Activated T-helper 2 cell treated with anti-CD3 and anti-CD28 coated beads, Interferon-gamma antibody, Interleukin-2, Interleukin-4, amounts not matched to agents 10 μg/mL and 5 μg/mL and 100 μg/mL, durations not matched to agents 14 hours and 24 hours and 36 hours (primary cell): ENCODE measurements at places on chromosomes 4 and X. TPM values are rescaled to one million over a fixed set of nuclear protein-coding genes. Genes with fewer than 3 reads are reported as not detected.
A peak's percentile ranks its signal among the peaks of the same experiment; 100 is the strongest.

DNA sequence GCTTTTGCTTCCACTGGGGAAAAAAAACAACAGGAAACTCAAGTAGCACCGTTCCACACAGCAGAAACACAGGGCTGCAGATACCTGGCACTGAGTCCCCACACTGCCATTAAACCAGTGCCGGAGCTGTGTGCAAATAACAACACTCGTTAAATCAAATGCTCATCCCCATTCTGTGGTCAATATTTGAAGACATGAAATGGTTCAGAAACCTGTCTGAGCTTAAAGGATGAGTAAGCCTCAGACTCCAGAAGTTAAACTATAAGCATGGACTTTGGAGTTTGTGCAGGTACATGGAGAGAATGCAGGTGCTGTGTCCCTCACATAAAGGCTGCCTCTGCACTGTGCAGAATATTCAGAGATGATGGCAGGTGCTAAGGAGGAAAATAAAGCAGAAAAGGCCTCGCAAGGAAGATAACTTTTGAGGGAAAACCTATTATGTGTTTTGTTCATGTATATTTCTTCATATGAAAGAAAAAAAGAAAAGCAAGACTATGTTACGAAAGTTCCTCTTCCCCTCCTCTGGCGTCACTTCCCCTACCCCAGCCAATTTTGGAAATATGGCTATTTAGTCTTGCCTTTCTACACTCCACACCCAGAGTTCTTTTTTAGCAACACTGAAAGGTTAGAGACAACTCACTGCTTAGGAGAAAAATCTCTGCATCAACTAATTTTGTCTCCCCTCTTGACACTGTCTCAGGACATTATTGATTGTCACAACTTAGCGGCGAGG lies 4.6 kb downstream of the MPP1 start:
- no peaks in the 10 kb centered on the region for H3K27me3 ChIP-seq
- H3K27ac ChIP-seq: peak overlapping the region; percentile 79
- peaks cover 11% of the 10 kb centered on the region for H3K36me3 ChIP-seq

DNA sequence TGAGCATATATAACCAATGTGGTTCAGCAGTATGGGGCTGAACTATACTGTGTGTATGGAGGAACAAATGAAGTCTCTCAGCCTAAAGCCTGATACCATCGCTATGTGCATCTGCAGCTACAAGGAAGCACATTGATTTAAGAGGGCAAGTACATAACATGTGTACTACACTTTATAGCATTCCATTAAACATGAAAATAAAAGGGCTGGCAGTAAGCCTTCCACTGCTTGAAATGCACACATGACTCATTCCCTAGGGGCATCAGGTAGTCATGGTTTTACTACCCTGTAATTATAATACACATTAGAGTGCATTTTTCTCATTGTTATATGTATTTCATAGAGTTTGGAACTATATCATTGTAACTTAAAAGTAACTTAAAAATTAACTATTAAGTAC lies 51.2 kb downstream of the SMARCA1 start:
- no peak overlapping the region for H3K4me3 ChIP-seq
- H3K4me1 ChIP-seq: no peaks in the 10 kb centered on the region
- no peak overlapping the region for H3K27ac ChIP-seq
- H3K36me3 ChIP-seq: no peaks in the 10 kb centered on the region
- H3K27me3 ChIP-seq: no peaks in the 10 kb centered on the region

- H3K36me3 ChIP-seq: no peaks in the 10 kb centered on the region
- DNase-seq: no peak
Observed at GRCh38 chr4:20252656-20253282, 1.1 kb downstream of the SLIT2 start.

- no peaks in the 10 kb centered on the region for H3K27me3 ChIP-seq
- H3K4me1 ChIP-seq: peaks cover 33% of the 10 kb centered on the region
- no peak overlapping the region for H3K27ac ChIP-seq
- H3K4me3 ChIP-seq: no peak overlapping the region
Observed at GRCh38 chr4:26035921-26036320, 121.9 kb downstream of the SMIM20 start.

DNA sequence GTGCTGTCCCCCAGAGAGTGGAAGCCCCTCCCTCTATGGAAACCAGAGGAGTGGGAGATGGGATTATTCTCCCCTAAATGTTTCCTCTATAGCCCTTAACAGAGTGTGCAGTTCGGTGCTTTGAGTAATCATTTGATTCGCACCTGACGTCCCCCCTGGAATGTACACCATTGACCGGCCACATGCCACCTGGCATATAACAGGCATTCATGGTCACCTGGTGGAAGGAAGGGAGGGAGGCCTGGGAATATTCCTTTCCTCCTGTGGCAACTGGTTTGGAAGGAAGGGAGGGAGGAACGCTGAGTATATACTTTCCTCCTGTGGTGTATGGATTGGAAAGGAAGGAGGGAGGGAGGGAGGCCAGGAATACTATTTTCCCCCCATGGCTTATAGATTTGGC lies 77.2 kb downstream of the CRMP1 start:
- H3K4me1 ChIP-seq: no peaks in the 10 kb centered on the region
- no peak overlapping the region for H3K27ac ChIP-seq
- no peak for DNase-seq
- H3K4me3 ChIP-seq: no peak overlapping the region
- no peaks in the 10 kb centered on the region for H3K36me3 ChIP-seq

The GPR119 gene
- total RNA-seq: not detected in 2 replicates

DNA sequence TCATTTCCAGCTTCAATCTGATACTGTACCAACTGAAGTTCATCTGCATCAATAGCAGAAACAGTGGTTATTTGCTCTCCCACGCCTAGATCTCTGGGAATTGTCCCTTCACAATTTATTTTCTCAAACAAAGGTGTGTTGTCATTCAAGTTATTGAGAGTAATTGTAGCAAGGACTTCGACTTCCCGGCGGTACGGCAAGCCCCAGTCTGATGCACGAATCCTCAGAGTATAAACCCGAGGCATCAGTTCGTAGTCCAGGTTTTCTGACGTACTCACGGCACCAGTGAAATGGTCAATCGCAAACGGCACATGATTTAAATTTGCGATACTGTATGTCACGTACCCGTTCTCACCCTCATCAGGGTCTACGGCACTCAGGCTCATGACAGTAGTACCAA lies 15.7 kb downstream of the FAT1 start:
- no peaks in the 10 kb centered on the region for H3K4me1 ChIP-seq
- no peaks in the 10 kb centered on the region for H3K27me3 ChIP-seq
- no peak overlapping the region for H3K4me3 ChIP-seq
- H3K36me3 ChIP-seq: no peaks in the 10 kb centered on the region
- no peak for DNase-seq
- no peak overlapping the region for H3K27ac ChIP-seq

The ASB5 gene
- not detected in 2 replicates for total RNA-seq

DNA sequence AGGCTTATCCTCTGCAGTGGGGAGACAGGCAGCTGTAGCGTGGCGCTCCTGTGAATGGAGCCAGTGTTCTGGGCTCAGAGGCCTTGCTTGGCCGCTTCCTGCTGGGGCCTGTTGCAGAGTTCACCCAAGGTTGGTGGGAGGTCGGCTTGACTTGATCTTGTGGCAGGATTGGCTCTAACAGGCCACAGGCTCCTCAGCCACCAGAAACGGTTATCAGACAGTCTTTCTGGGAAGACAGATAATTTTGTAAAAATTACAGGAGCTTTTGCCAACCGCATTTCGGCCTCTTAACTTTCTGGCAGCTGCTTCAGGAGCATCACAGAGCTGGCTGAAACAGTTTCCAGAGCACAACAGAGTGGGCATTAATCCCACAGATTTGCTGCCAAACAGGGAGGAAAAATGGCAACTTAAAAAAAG lies 66.4 kb downstream of the DIPK2B start:
- no peak overlapping the region for H3K4me3 ChIP-seq
- no peak for DNase-seq
- H3K27me3 ChIP-seq: no peaks in the 10 kb centered on the region
- no peaks in the 10 kb centered on the region for H3K4me1 ChIP-seq
- H3K27ac ChIP-seq: no peak overlapping the region
- no peaks in the 10 kb centered on the region for H3K36me3 ChIP-seq

DNA sequence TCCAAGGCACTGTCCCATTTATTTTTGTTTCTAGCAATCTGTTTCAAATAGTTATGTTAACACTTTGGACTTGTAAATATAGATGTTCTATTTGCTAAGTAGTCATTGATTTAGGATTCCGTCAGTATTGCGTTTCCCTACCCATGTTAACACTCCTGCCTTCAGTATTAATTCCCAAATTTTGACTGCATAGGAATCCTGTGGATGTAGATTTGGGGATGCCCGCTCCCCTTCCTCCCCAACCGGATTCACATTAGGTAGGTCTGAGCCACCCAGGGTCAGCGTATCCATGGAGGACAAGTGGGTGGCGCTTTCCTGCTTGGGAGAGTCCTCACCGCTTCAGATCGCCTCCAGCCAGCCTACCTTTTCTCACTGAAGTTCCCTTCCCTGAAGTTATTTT lies 1.1 kb upstream of the SORBS2 start:
- DNase-seq: no peak
- peaks cover 8% of the 10 kb centered on the region for H3K27me3 ChIP-seq
- H3K4me3 ChIP-seq: no peak overlapping the region

DNA sequence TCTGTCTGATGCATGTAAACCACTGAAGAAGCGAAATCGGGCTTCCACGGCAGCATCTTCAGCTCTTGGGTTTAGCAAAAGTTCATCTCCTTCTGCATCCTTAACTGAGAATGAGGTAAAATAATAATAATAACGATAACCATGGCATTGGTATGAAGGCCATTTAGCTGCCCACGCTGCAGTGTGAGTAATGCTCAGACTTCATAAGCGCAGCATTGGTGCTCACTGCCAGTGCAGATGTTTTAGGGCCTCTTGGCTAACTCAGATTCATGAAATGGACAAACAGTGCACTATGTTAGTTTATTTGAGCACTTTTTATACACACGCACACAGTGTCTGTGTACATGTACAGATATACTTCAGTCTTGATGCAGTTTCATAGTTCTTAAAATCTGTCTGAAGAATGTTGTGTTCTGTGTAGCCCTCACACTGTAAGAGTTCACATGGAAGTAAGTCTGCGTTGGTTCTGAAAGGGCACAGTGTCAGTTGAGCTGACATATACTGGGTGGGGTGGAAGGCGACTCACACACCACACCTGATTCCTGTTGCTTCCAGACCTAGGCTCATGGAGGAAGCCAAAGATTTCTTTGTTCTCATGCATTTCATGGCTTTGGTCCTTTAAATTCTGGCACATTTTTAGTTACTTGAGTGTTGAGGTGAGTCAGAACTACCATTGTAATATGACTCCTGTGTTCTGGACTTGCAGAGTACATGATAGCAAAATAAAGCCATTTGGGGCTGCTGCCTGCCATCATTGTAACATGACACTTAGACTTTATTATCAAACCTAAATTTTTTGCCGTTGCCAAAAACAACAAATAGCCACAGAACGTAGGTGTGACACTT lies 68.7 kb downstream of the NSD2 start:
- H3K36me3 ChIP-seq: peaks cover 64% of the 10 kb centered on the region
- no peak overlapping the region for H3K27ac ChIP-seq
- no peak overlapping the region for H3K4me3 ChIP-seq
- H3K4me1 ChIP-seq: no peaks in the 10 kb centered on the region

DNA sequence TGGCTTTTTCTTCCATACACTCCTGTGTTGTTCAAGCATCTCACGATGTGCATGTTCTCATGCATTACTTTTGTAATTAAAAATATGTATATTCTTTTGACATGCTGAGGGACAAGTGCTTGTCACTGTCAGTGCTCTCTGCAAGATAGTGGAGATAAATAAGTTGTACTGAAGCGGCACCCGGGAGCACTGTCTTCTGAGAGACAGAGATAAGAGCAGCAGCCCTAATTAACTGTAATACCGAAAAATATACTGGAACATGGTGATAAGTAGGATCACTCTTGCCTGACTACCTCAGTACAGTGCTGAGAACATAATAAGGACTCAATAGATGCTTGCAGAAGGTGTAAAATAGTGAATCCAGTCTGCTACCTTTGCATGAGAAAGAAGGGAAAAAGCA lies 9.4 kb upstream of the GPR173 start:
- no peaks in the 10 kb centered on the region for H3K36me3 ChIP-seq
- H3K4me3 ChIP-seq: no peak overlapping the region
- no peak for DNase-seq
- peaks cover 7% of the 10 kb centered on the region for H3K27me3 ChIP-seq
- no peaks in the 10 kb centered on the region for H3K4me1 ChIP-seq
- no peak overlapping the region for H3K27ac ChIP-seq
